ENCODE measurements at places on chromosomes 3 and 15.
A peak's percentile ranks its signal among the peaks of the same experiment; 100 is the strongest.

DNA sequence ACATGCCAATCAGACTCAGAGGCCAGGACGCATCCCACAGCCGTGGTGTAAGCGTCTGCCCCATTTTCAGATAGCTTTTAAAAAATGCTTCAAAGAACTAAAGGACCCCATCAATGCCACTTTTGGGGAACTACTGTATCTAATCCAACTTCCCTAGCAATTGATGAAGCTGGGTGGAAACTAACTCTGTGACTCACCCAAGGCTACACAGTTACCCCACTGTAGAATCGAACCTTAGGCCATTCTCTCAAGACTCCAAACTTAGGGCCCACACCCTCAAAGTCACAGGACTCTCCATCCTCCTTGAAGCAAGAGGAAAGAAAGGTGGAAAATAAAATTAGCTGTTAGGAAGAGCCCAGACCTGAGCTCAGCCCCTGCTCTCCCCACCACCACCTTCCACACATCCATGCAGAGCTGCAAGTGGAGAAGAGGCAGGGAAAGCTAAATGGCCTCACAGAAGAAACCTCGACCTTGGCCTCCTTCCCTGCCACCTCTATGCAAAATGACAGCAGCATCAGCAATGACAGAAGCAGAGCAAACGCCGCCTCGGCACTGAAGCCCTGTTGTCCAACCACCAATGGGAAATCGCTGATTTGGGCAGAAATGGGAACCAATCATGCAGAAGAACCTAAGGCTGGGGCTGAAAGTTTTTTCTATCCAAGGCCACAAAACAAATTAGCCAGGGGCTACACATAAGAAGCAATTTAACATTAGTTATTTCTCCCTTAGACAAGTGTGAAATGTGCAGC lies 22.2 kb downstream of the ANP32A start:
- H3K27me3 ChIP-seq: no peaks in the 10 kb centered on the region
- peaks cover 9% of the 10 kb centered on the region for H3K36me3 ChIP-seq
- no peak overlapping the region for H3K27ac ChIP-seq
- peaks cover 86% of the 10 kb centered on the region for H3K4me1 ChIP-seq

GRCh38 chr3:129025691-129026435 lies 24.8 kb downstream of the EFCC1 start:
- peaks cover 9% of the 10 kb centered on the region for H3K4me1 ChIP-seq
- no peak for DNase-seq
- H3K27ac ChIP-seq: peak overlapping the region; percentile 83
- no peaks in the 10 kb centered on the region for H3K27me3 ChIP-seq
- no peaks in the 10 kb centered on the region for H3K36me3 ChIP-seq
- H3K4me3 ChIP-seq: peak overlapping the region; percentile 73

- H3K36me3 ChIP-seq: no peaks in the 10 kb centered on the region
- no peak for DNase-seq
- no peak overlapping the region for H3K4me3 ChIP-seq
- no peak overlapping the region for H3K27ac ChIP-seq
- H3K4me1 ChIP-seq: no peaks in the 10 kb centered on the region
Measured at GRCh38 chr3:12258911-12259310, 30.0 kb upstream of the PPARG start.

GRCh38 chr3:48270306-48270705 lies 29.4 kb downstream of the ZNF589 start:
- H3K36me3 ChIP-seq: peaks cover 30% of the 10 kb centered on the region
- peaks cover 37% of the 10 kb centered on the region for H3K4me1 ChIP-seq
- no peak overlapping the region for H3K4me3 ChIP-seq
- DNase-seq: no peak
- no peaks in the 10 kb centered on the region for H3K27me3 ChIP-seq
- peak overlapping the region; percentile 63 for H3K27ac ChIP-seq

- peaks cover 14% of the 10 kb centered on the region for H3K36me3 ChIP-seq
- peak; percentile 70 for DNase-seq
- peak overlapping the region; percentile 87 for H3K27ac ChIP-seq
- no peaks in the 10 kb centered on the region for H3K27me3 ChIP-seq
Measured at GRCh38 chr15:58988006-58988785, 733 bp downstream of the RNF111 start.

GRCh38 chr3:129727707-129728106 lies 121.2 kb upstream of the PLXND1 start:
- H3K4me3 ChIP-seq: no peak overlapping the region
- H3K27me3 ChIP-seq: no peaks in the 10 kb centered on the region
- H3K36me3 ChIP-seq: no peaks in the 10 kb centered on the region
- DNase-seq: no peak
- H3K27ac ChIP-seq: no peak overlapping the region

DNA sequence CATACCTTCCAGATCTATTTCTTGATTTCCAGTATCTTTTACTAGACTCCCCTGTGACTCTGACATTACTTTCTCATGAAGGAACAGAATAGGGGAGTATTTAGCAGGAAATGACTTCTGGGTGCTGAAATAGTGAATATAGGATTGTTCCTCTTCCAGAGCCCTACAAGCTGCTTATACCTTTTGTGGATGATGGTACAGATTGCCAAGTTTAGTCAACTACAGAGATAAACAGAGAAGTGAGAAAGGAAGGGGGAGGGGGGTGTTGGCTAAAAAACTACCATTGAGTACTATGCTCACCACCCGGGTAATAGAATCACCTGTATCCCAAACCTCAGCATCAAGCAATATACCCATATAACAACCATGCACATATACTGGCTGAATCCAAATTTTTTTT lies 298.3 kb upstream of the GPR149 start:
- H3K36me3 ChIP-seq: no peaks in the 10 kb centered on the region
- H3K27me3 ChIP-seq: no peaks in the 10 kb centered on the region
- H3K4me3 ChIP-seq: no peak overlapping the region
- H3K4me1 ChIP-seq: no peaks in the 10 kb centered on the region
- no peak for DNase-seq

GRCh38 chr3:51657234-51657633 lies 13.8 kb upstream of the TEX264 start:
- no peak overlapping the region for H3K4me3 ChIP-seq
- H3K27ac ChIP-seq: no peak overlapping the region
- no peaks in the 10 kb centered on the region for H3K4me1 ChIP-seq
- H3K27me3 ChIP-seq: no peaks in the 10 kb centered on the region

- no peak for DNase-seq
- no peaks in the 10 kb centered on the region for H3K36me3 ChIP-seq
- peaks cover 6% of the 10 kb centered on the region for H3K4me1 ChIP-seq
Measured at GRCh38 chr15:96038650-96039049, 291.9 kb upstream of the NR2F2 start.

DNA sequence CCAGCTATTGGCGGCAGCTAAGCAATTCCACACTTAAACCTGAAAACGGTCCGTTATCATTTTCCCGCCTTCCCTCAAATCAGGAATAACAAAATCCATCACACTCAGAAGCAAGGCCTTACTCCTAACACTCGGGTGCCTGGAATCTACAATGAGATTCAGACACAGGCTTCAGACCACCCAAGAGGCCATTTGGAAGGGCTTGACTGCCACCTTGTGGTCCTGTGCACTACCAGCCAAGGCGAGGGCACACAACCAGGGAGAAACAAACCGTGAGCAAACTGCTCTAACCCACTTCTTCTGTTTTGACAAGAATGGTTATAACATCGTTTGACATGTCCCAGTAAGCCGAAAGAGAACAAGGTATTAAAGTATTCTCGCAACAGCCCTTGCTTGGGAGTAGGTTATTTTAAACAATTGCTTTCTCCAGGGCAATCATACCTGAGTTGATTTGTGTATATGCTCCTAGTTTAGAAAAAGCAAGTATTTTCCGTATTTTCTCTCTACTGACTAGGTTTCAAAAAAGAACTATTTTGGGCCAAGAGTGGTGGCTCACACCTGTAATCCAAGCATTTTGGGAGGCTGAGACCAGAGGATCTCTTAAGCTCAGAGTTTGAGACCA lies 40.1 kb upstream of the TAFA4 start:
- peak; percentile 58 for DNase-seq
- H3K36me3 ChIP-seq: peaks cover 2% of the 10 kb centered on the region
- H3K4me1 ChIP-seq: no peaks in the 10 kb centered on the region
- no peak overlapping the region for H3K4me3 ChIP-seq
- peaks cover 2% of the 10 kb centered on the region for H3K27me3 ChIP-seq

Data from activated CD4-positive, alpha-beta memory T cell treated with anti-CD3 and anti-CD28 coated beads for 36 hours (primary cell).